ENCODE measurements at places on chromosomes 2 and 18.

- DNase-seq: no peak
Observed at GRCh38 chr2:136222862-136223261, 104.9 kb upstream of the CXCR4 start.

- DNase-seq: no peak
Observed at GRCh38 chr2:41663056-41663455, 384.8 kb upstream of the PKDCC start.

GRCh38 chr2:183371545-183371944, 247.3 kb downstream of the NUP35 start:
- DNase-seq: no peak

GRCh38 chr2:61727746-61728145, 126.1 kb downstream of the FAM161A start:
- no peak for DNase-seq

DNA sequence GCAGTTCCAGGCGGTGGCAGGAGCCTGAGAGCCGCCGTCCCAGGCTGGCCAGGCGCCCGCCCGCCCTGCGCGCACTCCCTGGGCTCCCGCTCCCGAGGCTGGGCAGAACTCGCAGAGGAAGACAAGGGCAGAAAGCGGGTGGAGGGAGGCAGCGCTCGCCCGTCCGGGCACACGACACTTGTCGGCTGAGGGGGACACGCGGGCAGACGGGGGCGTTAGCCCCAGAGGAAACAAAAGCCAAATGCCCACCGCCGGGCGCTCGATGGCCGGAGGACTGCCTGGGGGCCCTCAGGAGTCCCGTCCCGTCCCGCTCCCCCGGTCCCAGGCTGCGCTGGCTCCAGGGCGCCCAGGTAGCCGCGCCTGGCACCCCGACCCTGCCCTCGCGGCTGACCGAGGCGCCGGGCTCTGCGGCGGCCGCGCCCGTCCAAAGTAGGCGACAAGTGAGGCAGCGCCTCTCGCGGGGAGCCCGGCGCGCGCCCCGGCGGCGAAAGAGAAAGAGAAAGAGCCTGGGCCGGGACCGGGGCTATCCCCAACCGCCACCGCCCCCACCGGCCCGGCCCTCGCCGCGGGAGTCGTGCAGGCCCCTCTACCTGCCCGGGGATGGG, 491 bp downstream of the L3MBTL4 start:
- DNase-seq: no peak

- no peak for DNase-seq
Observed at GRCh38 chr2:129812654-129813053, 166.8 kb upstream of the RAB6C start.

GRCh38 chr2:27071277-27071989, at the start of gene OST4:
Gene OST4 (minus strand): TSS chr2:27071654.
- DNase-seq: peak; percentile 79

DNA sequence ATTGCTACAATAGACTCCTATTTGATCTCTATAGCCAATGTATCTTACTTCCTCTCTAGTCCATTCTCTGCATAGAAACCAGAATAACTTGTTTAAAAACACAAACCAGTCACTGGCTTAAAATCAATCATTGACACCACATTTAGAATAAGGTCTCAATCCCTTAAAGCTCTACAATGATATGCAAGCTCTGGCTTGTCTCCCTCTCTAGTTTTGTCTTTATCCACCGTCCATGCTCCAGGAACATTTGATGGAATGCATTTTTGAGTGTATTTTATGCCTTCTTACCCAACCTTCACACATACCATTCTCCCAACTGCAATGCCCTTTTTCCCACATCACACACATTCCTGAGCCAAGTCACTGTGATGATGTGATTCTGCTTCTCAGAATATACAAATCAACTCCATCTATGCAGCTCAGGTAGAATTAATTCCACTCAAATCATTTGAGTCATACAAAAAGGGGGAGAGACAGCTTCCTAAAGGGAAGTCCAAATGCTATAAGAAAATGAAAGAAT, 1107.2 kb downstream of the DPP10 start:
- DNase-seq: no peak

DNA sequence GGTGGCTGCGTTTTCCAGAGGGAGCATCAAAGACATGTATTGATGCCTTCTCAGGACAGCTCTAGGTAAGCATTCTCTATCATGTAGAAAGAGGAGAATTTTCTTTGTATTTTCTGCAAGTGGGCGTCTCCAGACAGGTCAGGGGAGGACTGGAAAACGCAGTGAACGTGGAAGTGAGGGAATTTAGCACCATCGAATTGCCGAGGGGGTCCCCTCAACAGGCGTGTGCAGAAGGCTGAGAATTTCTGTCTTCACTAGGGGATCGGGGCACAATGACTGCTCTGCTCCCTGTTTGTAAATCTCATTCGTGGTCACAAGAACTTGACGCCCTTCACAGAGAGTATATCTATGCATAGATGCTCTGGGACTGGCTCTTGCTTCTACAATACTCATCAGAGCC, 5.0 kb upstream of the NTSR2 start:
- no peak for DNase-seq

- DNase-seq: no peak
Observed at GRCh38 chr2:121037480-121037879, 247.5 kb downstream of the TFCP2L1 start.

- DNase-seq: no peak
Observed at GRCh38 chr2:239230318-239231052, 170.3 kb downstream of the HDAC4 start.

GRCh38 chr2:23622966-23623675, 238.1 kb downstream of the KLHL29 start:
- no peak for DNase-seq

GRCh38 chr18:40687399-40687798, 1267.6 kb upstream of the PIK3C3 start:
- DNase-seq: no peak

DNA sequence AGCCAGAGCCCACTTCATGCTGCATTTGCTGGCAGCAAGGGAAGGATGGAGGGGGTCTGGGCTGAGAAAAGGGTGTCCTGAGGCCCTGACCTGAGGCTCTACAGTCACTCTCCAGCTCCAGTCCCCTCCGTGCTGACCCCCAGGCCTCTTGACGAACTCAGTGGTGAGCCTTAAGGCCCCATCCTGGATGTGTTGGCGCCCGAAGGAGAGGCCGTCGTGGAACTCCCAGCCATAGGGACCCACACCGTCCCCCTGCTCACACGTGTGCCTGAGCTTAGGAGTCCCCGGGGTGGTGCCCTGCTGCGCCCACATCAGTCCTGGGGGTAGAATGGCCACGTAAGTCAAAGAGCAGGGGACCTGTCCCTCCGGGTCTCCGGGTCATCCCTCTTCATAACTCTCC, 776 bp downstream of the MOGS start:
- DNase-seq: no peak

- DNase-seq: no peak
Observed at GRCh38 chr2:54038835-54039234, 68.0 kb upstream of the PSME4 start.
